ENCODE measurements at places on chromosomes 2 and 18.

GRCh38 chr18:58781627-58782194 is 83.0 kb upstream of the ZNF532 start:
- no peak for DNase-seq

DNA sequence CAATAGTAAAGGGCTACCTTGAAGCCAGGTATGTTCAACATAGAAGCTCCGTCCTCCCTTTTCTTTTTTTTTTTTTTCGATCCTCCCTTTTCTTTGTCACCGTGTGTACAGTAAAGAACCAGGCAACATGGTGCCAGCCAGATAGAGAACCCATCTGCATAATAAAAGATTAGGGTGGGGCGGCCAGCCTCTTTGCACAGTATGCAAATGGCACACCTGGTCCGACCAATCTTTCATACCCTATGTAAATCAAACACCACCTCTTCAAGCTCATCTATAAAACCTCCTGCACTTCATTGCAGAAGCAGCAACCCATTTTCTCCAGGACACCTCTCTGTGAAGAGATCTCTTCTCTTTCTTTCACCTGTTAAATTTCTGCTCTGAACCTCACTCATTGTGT is 7.3 kb upstream of the WDR33 start:
- no peak for DNase-seq

DNA sequence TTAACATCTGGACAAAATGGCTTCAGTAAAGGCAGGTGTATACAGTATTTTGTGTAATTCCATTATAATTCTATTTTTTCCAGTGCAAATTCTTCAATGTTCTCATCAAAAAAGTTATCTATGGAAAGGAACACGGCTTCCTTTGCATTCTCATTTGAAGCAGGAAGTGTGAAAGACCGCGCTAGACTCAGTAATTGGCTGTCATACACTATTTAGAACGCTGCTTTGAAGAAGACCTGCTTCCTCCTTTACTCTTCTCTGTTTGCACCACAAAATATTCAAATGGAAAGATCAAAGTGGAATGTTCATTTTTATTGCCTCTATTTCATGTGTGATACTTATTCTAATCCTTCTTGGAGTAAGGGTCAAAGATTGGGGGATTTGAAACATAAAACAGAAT is 883.7 kb downstream of the TSN start:
- no peak for DNase-seq

GRCh38 chr2:190927301-190927700 is 46.7 kb downstream of the GLS start:
- DNase-seq = no peak
